ENCODE measurements at places on chromosomes 2 and 18.

DNA sequence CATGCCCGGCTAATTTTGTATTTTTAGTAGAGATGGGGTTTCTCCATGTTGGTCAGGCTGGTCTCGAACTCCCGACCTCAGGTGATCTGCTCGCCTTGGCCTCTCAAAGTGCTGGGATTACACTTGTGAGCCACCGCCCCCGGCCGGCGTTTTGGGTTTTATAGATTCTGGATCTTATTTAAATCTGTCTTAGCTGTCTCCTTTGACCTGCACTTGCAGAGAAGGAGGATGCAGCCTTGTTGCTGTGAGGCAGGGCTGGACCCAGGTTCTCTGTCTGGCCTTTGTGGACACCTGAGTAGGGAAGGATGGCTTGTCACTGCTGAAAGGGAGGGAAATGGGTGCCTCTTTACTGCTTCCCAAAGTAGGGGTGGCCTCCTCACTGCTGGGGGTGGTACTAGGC, 83.0 kb upstream of the HS6ST1 start:
- DNase-seq: no peak

DNA sequence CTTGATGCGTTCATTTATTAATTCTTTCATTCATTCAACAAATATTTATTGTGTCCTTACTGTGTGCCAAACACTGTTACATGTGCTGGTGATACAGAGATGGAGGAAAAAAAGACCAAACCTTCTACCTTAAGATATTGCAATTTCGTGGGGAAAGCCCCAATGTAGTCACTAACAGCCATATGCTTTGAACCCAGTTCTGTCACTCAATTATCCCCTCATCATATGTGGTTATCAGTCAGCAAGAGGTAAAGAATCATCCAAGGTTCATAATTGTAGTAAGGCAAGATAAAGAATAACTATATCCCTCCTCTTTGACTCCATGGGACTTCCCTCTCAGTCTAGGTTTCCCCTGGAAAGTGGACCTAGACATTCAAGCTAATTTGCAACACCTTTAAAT, 1185.6 kb upstream of the CELF4 start:
- no peak for DNase-seq

- DNase-seq: no peak
Observed at GRCh38 chr2:19550750-19551149, 192.3 kb upstream of the OSR1 start.

GRCh38 chr2:239052798-239053665, 205.1 kb downstream of the TWIST2 start:
- no peak for DNase-seq

DNA sequence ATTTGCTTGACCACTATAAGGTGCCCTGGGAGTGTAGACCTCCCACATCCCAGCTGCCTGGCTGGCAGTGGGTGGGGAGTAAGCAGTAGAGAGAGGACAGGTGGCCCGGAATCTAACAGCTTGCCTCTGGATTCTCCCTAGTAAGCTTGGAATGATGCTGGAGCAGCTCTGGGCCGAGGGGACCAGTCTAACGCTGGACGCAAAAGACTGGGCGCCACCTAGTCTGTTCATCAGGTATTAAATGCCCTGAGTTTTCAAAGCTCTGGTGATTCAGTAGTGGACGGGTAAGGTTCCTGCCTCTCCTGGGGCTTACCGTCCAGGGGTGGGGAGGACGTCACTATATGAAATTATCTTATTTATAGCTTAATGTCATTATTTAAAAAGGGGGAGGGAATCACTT, 648 bp upstream of the LYPD6B start:
- no peak for DNase-seq

DNA sequence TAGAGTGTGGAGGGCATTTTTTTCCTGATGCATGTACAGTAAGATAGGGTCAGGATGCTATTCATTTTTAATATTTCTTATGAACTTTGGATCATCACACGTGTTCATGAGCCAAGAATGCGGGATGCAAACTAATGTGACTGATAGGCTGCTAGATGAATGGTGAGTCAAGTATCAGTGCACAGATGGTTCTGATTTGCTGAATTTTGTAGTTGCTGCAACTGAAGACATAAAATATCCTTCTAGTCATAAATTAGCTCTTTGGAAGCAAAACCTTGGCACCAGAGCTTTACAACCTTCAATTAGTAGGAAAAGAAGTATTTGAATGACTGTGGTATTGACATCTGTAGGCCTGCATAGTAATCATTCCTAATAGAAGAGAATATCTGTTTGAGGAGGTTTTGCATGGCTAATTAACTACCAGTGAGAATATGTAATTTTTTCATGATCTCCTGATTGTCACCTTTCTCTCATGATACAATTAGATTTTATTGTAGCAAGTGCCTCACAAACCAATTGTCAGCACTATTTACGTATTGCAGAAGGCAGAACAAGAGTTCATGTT, 94.0 kb downstream of the VRK2 start:
- no peak for DNase-seq

GRCh38 chr2:128451084-128452023, 132.7 kb upstream of the HS6ST1 start:
- no peak for DNase-seq

DNA sequence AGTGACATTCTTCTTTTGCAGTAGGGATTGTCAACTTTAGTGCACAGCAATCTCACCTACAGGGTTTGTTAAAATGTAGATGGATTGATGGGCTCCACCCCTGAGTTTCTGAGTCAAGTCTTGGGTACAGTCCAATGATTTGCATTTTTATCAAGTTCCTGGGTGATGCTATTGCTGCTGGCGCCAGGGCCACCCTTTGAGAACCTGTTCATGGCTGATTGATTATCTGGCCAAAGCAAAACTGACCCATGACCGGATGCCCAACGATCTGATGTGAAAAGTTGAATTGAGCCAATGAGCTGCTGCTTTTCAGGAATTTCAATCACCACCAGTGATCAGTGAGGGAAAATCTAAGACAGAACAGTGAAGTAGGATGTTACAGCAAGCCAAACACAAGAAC, 675.3 kb downstream of the TMEM182 start:
- DNase-seq: no peak

All from brain pericyte (primary cell).